ENCODE measurements at places on chromosomes 5 and 9. TPM values are rescaled to one million over a fixed set of nuclear protein-coding genes. Genes with fewer than 3 reads are reported as not detected.

DNA sequence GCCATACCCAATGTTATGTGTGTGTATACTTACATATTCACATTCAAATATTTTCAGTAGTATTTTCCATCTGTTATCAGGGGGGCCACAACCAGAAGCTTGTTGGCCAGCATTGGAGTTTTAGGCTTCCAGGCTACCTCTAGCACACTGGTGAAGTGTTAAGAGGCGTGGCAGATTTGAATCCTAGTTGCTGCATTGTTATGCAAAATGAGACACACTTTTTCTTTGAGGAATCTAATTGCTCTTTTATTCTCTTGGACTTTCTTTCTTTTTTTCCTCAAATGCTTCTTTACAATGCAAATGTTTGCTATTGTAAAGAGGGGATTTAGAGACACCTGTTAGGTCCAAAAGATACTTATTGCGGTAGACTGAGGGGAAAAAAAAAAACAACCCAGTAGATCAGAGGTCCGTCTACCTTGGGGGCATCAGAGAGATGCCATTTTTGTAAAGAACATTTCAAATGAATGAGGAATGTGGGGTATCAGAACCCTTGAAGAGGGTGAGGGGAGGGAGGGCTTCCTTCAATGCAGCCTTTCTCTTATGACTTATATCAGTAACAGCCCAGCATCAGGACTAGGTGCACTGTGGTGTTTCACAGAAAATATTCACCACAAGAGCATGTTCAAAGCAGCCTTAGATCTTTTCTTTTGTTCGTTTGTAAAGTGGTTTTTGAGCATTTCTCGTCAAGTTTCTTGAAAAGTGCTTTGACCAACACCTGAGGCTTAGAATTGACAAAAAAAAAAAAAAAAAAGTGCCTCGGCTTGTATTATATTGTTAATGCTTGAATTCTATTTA, 3.8 kb downstream of the SMARCA2 start:
- H3K4me3 ChIP-seq, result no peak overlapping the region
- H3K36me3 ChIP-seq, result no peaks in the 10 kb centered on the region
- peaks cover 43% of the 10 kb centered on the region for H3K27me3 ChIP-seq
- H3K27ac ChIP-seq, result no peak overlapping the region
- no peak for DNase-seq
- H3K4me1 ChIP-seq, result peaks cover 6% of the 10 kb centered on the region

- no peak for DNase-seq
- no peak overlapping the region for H3K4me3 ChIP-seq
- no peaks in the 10 kb centered on the region for H3K36me3 ChIP-seq
- H3K27me3 ChIP-seq, result no peaks in the 10 kb centered on the region
- no peak overlapping the region for H3K27ac ChIP-seq
Observed at GRCh38 chr5:102955488-102955887, 164.4 kb downstream of the GIN1 start.

Gene C9orf43
- 0.35 TPM for polyA plus RNA-seq

Gene ADAMTS2
- polyA plus RNA-seq, result 9.6 TPM
